ENCODE measurements at places on chromosomes 12 and 14.

GRCh38 chr14:61632807-61633206 is 62.5 kb upstream of the HIF1A start:
- DNase-seq, result no peak

DNA sequence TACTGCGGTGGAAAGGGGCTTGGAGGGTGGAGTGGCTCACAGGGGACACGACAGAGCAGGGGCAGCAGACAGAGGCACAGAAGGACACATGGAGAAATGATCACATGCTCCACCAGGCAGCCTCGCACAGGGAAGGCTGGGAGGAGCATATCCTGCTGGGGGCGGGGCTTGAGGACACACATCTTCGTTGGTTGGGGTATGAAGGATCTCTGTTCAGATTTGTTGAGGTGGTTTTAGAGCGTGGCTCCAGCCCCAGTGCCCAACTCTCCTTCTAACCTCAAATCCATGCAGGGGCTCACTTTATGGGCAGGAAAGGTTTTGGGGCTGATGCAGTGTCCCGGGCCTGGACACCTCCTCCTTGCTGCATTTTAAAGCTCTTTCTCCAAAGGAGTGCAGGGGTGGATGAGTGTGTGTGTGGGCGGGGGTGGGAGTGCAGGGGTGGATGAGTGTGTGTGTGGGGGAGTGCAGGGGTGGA is 733 bp upstream of the P3H3 start:
- peak; percentile 73 for DNase-seq

- no peak for DNase-seq
These were observed 20.0 kb downstream of the GAS2L3 start for GRCh38 chr12:100593490-100593889.

GRCh38 chr12:60100852-60101251 is 505.0 kb downstream of the SLC16A7 start:
- DNase-seq, result no peak

- DNase-seq, result no peak
These were observed 42.2 kb upstream of the MANSC4 start for GRCh38 chr12:27822076-27822712.

- no peak for DNase-seq
These were observed 29.8 kb downstream of the PROX2 start for GRCh38 chr14:74846168-74846567.

DNA sequence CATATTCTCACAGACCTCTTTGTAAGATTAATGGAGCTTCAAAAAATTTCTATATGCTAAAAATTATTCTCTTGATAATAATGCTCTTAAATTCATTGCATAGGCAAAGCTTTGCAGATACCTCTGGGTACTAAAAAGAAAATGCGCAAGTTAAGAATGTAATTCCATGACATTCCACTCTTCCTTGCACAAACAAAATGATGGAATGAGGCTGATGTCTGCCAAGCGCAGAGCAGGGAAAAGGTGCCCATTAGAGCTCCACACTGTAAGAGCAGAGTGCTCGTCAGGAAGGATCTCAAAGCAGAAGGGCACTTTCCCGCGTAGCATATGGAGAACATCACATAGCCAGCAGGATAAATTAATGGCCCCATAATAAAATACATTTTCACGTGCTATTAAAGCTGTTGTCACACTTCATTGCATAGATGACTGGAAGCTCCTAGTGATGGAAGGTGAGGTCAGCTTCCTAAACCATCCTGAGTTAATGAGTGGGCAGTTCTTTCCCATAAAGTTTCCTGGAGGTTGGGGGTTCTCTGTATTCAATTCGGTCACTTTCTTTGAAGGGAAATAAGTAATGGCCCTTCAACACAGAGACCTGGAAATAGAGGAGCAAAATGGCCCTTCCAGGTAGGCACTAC is 1058.9 kb downstream of the GALC start:
- DNase-seq, result no peak

- DNase-seq, result no peak
These were observed 404.3 kb downstream of the NPAS3 start for GRCh38 chr14:33343016-33343415.

DNA sequence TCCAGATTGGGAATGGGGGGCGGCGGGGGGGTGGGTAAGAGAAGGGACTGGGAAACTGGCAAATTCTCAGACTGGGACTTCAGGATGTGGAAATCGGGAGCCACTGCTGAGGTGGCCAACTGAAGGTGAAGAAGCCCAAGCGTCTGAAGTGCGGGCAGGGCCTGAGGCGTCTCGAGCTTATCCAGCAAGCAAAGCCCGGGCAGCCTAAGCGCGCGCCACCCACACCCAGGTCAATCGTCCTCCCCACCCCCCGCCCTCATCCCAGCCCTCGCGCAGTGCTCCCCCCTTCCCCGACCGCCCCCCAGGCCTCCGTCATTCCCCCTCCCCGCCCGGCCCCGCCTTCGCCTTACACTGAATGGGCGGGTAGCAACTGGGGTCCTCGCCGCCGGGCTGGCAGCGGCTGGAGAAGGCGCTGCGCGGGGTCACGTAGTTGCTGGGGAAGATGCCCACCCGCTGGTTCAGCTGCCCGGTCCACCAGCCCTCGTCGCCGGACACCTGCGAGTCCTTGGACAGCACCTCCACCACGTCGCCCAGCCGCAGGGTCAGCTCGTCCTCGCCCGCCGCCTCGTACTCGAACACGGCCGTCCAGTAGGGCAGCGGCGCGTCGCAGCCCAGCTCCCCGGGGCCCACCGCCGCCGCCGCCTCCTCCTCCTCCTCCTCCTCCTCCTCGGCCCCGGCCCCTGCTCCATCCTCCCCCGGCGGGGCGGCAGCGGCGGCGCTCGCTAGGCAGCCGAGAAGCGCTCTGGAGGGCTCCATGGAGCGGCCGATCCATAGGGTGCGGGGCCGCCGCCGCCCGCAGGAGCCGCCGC is 693 bp downstream of the MAP3K9 start:
- peak; percentile 50 for DNase-seq

DNA sequence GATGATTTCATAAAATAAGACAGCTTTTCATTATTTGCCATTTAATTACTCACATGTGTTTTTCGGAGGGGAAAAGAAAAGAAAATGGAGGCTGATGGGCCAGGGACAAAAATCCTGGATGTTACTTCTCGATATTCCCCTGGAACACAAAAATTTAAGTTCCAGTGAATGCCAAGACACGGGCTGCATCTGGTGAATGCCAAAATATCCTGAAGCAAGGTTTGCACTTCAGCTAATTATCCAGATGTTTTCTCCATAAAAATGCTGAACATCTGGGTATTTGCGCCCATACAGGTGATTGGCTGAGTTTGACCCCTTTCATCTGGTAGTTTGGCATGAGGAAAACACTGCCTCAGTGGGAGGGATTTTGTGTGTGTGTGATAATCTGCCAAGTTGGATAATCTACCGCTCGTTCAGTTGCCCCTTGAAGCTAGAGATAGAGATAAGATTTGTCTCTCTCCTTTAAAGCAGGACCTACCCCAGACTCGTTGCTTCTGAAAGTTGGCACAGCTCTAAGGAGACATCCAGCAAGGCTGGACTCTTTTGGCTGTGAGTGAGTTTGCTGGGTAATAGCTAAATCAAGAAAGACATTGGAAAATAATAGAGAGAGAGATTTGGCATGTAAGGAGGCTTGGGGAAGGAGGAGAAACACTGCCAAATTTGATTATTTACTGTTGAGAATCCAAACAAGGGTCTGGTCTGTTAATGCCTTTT is 390.0 kb downstream of the EGLN3 start:
- peak; percentile 47 for DNase-seq

GRCh38 chr14:99578541-99579101 is 25.4 kb downstream of the CCDC85C start:
- no peak for DNase-seq

GRCh38 chr14:37232907-37233481 is 35.3 kb downstream of the MIPOL1 start:
- peak; percentile 56 for DNase-seq

DNA sequence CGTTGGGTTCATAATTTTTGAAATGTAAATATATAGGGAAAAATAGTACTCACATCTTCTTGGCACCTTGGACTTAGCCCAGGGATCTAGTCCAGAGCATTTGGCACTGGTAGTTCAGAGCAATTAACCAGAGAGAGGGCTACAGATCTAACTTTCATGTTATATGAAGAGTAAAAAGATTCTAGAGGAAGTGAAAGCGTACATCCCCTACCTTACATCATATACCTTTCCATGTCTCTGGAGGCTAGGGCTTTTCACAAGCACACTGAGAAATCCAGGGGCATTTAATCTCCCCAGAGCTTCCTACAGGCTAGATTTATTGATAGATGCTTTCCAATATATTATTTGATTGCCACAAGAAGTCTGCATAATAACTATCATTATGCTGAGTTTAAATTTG is 687.5 kb upstream of the FBXO33 start:
- no peak for DNase-seq

- DNase-seq, result no peak
These were observed 192.8 kb upstream of the RGS6 start for GRCh38 chr14:71739273-71739990.

- no peak for DNase-seq
These were observed 12.5 kb upstream of the ZFP36L1 start for GRCh38 chr14:68805414-68805813.

- DNase-seq, result peak; percentile 57
These were observed 448 bp downstream of the FBXL14 start for GRCh38 chr12:1594006-1594260.

GRCh38 chr14:49303946-49304516 is 282.1 kb downstream of the RPS29 start:
- DNase-seq, result no peak

GRCh38 chr14:35285168-35286002 is 6.8 kb upstream of the PSMA6 start:
- DNase-seq, result no peak

- no peak for DNase-seq
These were observed 56.1 kb upstream of the FBRSL1 start for GRCh38 chr12:132433641-132434395.

- DNase-seq, result no peak
These were observed 892.1 kb downstream of the NRXN3 start for GRCh38 chr14:79062226-79062625.

- peak; percentile 38 for DNase-seq
These were observed 624 bp upstream of the PLEKHD1 start for GRCh38 chr14:69483765-69484443.

GRCh38 chr14:36105401-36105800 is 71.1 kb downstream of the PTCSC3 start:
- peak; percentile 55 for DNase-seq

Data from NCI-H1092 treated with DMSO at 0.1 percent for 48 hours (cell line).